Mesothelial cell of epicardium (in vitro differentiated cells): ENCODE measurements at places on chromosomes 3 and 15. TPM values are rescaled to one million over a fixed set of nuclear protein-coding genes. Genes with fewer than 3 reads are reported as not detected.

The VGLL3 gene
- 11.9 to 13.5 TPM (median 13.4 TPM) in 3 replicates for total RNA-seq

The TAGLN3 gene
- total RNA-seq: 0.60 to 1.8 TPM (median 1.4 TPM) in 3 replicates

The TRIM59 gene
- 20.1 to 23.0 TPM (median 21.1 TPM) in 3 replicates for total RNA-seq

The AMT gene
- total RNA-seq: 30.3 to 33.4 TPM (median 33.0 TPM) in 3 replicates

The OIP5 gene
- total RNA-seq: 5.3 to 5.9 TPM (median 5.6 TPM) in 3 replicates

The EPM2AIP1 gene
- total RNA-seq: 37.3 to 40.2 TPM (median 39.4 TPM) in 3 replicates

The NPRL2 gene
- 19.9 to 23.4 TPM (median 23.3 TPM) in 3 replicates for total RNA-seq

The POPDC2 gene
- total RNA-seq: 3.4 to 3.5 TPM (median 3.5 TPM) in 3 replicates

The PLAAT1 gene
- 1.7 to 2.7 TPM (median 2.1 TPM) in 3 replicates for total RNA-seq

The ALDH1L1 gene
- 1.0 to 1.6 TPM (median 1.2 TPM) in 3 replicates for total RNA-seq

GRCh38 chr3:29079358-29079757 lies 201.5 kb upstream of the RBMS3 start:
- H3K36me3 ChIP-seq: no peaks in the 10 kb centered on the region
- no peaks in the 10 kb centered on the region for H3K27me3 ChIP-seq
- no peak for DNase-seq

DNA sequence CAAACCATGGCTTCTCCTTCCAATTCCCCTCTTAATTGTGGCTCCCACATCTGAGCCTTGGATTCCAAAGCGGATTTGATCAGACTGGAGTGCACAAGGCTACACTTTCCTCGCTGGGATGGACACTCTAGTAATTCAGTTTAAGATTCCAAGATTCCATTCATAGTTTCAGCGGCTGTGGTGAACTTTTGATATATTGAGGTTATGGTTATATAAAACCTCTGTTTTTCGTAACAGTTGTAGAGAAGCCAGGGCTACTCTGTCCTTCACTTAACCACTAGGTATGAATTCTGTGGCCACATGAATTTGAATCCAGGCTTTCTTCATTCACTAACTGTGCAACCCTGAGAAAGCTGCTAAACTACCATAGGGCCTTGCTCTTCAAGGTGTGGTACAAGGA lies 67.9 kb upstream of the KY start:
- H3K27me3 ChIP-seq: peaks cover 31% of the 10 kb centered on the region
- H3K4me3 ChIP-seq: no peak overlapping the region
- H3K36me3 ChIP-seq: no peaks in the 10 kb centered on the region

DNA sequence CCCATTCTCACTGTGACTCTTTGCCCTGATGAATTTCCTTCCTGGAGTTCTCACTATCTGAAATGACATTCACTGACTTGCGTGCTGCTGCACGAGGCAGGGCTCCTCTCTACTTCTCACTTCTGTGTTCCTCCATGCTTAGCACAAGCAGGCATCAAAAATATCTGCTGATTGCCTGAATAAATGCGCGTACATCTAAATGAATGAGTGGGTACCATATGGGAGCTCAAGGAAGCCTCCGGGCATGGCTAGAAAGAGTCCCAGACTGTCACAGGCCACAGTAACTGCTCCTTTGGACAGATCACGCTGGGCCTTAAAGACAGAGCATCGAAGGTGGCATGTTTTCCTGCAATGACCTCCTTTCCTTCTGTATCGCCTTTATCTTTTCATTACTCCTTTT lies 31.6 kb downstream of the HCN4 start:
- no peaks in the 10 kb centered on the region for H3K4me1 ChIP-seq
- peaks cover 3% of the 10 kb centered on the region for H3K27me3 ChIP-seq
- no peaks in the 10 kb centered on the region for H3K36me3 ChIP-seq
- no peak for DNase-seq

DNA sequence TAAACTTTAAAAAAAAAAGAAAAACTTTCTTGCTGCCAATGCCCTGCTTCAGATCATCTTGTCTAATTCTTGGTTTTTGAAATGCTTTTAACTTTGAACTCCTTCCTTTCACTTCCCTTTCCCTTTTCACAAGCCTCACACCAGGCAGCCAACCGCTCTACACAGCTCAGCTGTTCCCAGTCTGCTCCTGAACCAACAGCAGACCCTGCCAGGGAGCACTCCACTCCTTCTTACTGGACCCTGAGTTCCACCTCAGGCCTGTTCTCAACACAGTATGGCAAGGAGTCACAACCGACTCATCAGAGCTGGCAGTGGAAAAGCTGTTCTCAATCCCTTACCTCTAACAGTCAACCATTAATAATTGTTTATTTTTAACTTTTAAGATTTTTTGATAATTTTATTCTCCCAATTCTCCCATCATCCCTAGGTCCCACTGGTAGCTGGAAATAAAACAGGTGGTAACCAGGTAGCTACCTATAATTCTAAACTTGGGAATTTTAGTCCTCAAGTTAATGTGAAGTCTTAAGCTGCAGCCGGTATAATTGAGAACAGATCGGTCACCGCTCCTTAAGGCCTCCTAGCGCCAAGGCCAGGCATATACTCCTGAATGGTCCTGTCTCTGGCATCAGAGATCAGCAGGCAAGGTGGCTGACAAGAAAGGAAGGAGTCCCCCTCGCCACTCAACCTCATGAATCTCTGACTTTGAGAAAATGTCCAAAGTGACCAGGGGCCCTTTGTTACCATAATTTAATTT lies 43.9 kb downstream of the BOC start:
- H3K4me1 ChIP-seq: peaks cover 16% of the 10 kb centered on the region
- no peak for DNase-seq
- H3K27ac ChIP-seq: peak overlapping the region; percentile 71
- H3K4me3 ChIP-seq: no peak overlapping the region
- H3K27me3 ChIP-seq: no peaks in the 10 kb centered on the region
- peaks cover 51% of the 10 kb centered on the region for H3K36me3 ChIP-seq

DNA sequence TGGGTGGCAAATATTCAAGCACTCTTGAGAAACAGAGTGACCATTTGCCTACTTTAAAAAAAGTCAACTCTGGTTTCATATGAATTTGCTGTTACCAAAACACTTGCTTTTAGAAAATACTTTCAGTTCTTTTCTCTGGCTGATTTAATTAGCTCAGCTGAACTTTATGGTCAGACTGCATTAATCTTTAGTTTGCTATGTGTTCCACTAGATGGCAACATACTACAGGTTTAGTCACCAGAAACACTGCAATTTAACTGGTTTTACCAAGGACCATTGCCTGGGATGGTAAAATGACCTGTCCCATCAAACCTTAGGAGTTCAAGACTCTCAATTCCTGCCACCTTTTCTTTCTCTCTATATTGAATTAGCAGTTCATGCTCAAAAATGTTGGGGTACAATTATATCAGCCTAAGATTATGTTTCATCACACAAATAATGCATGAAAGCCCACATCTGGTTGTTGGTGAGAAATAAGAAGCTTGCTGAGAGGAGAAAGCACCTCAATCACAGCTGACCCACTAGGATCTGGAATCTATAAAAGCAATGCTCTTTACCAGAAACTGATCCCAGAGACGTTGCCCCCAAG lies 14.2 kb downstream of the EIF4E3 start:
- no peak overlapping the region for H3K27ac ChIP-seq
- no peaks in the 10 kb centered on the region for H3K36me3 ChIP-seq
- H3K4me1 ChIP-seq: no peaks in the 10 kb centered on the region
- no peak overlapping the region for H3K4me3 ChIP-seq
- DNase-seq: no peak

GRCh38 chr3:181358562-181358961 lies 353.2 kb upstream of the SOX2 start:
- no peak overlapping the region for H3K27ac ChIP-seq
- H3K36me3 ChIP-seq: no peaks in the 10 kb centered on the region
- H3K4me1 ChIP-seq: no peaks in the 10 kb centered on the region
- no peak overlapping the region for H3K4me3 ChIP-seq
- H3K27me3 ChIP-seq: peaks cover 12% of the 10 kb centered on the region
- no peak for DNase-seq

DNA sequence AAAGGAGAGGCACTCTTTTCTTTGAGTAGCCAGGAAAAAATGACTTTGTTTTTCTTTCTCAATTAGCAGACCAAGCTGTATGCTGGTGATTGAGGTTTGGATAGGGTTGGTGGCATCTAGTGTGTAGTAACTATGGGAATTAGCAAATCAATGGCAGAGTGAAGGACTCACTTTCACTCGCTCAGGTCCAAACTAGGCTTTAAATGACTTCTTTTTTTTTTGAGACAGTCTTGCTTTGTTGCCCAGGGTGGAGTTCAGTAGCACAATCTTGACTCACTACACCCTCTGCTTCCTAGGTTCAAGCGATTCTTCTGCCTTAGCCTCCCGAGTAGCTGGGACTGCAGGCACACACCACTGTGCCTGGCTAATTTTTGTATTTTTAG lies 35.9 kb downstream of the PRKCI start:
- DNase-seq: no peak
- H3K4me1 ChIP-seq: no peaks in the 10 kb centered on the region
- no peak overlapping the region for H3K4me3 ChIP-seq
- H3K36me3 ChIP-seq: peaks cover 47% of the 10 kb centered on the region
- H3K27me3 ChIP-seq: no peaks in the 10 kb centered on the region

GRCh38 chr3:49899815-49900214 lies 3.9 kb downstream of the MST1R start:
- H3K27me3 ChIP-seq: no peaks in the 10 kb centered on the region
- peaks cover 3% of the 10 kb centered on the region for H3K4me1 ChIP-seq
- no peak overlapping the region for H3K4me3 ChIP-seq
- H3K27ac ChIP-seq: no peak overlapping the region
- DNase-seq: no peak

DNA sequence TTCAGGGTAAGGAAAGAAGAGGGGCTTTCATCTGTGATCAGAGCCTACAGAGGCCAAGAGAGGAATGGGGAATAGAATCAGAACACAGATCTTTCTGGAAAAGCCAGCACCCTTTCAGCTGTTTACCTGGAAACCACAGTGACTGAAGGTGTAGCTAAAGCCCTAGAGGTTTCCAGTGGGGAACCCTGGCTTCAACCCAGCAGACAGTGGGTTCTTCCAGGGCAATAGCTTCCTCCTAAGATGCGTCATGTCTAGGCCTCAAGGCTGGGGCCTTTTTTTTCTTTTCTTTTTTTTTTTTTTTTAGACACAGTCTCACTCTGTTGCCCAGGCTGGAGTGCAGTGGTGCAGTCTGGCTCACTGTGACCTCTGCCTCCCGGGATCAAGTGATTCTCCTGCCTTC lies 3.1 kb upstream of the CPNE9 start:
- peaks cover 31% of the 10 kb centered on the region for H3K27me3 ChIP-seq
- peaks cover 21% of the 10 kb centered on the region for H3K36me3 ChIP-seq
- H3K27ac ChIP-seq: no peak overlapping the region
- H3K4me1 ChIP-seq: peaks cover 8% of the 10 kb centered on the region
- no peak for DNase-seq

- H3K36me3 ChIP-seq: no peaks in the 10 kb centered on the region
- H3K27me3 ChIP-seq: no peaks in the 10 kb centered on the region
- H3K4me1 ChIP-seq: peaks cover 60% of the 10 kb centered on the region
- H3K4me3 ChIP-seq: peak overlapping the region; percentile 100
- no peak for DNase-seq
Observed at GRCh38 chr3:25428789-25429335, 799 bp downstream of the RARB start.

DNA sequence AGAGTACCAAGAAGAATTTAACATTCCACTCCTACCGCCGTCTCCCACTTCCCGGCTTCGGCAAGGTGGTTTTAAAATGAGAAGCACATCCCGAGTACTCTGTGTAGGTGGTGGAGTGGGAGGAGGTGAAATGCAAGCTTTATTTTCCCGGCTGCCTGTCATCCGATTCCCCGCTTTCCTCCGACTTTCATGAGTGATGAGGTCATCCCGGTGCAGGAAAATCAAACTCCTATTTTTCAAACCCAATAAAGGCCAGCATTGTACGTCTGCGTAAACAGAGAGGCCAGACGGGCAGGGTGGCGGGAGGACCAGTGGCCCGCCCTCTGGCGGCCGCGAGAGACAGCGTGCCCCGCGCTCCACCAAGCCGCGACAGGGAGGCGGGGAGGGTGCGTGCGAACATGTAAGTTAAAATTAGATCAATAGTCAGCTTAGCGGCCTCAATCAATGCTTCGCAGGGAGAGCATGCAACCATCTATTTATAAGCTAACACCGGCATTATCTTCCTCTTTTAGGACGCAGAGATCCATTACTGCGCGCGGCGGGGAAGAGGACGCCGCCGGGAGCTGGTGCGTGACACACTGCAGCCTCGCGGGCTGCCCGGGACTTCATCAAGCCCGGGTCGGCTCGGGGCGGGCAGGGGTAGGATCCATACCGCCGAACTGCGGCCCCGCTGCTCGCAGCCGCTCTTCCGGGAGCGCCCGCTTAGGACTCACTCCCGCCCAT lies 163.3 kb downstream of the CD47 start:
- H3K4me1 ChIP-seq: peaks cover 15% of the 10 kb centered on the region
- H3K4me3 ChIP-seq: peak overlapping the region; percentile 76
- H3K27me3 ChIP-seq: peaks cover 4% of the 10 kb centered on the region
- no peaks in the 10 kb centered on the region for H3K36me3 ChIP-seq
- peak; percentile 83 for DNase-seq
- H3K27ac ChIP-seq: peak overlapping the region; percentile 61

GRCh38 chr3:44000586-44000985 lies 241.1 kb upstream of the TOPAZ1 start:
- H3K27me3 ChIP-seq: peaks cover 88% of the 10 kb centered on the region
- H3K4me1 ChIP-seq: peaks cover 33% of the 10 kb centered on the region
- no peaks in the 10 kb centered on the region for H3K36me3 ChIP-seq
- H3K4me3 ChIP-seq: peak overlapping the region; percentile 14

DNA sequence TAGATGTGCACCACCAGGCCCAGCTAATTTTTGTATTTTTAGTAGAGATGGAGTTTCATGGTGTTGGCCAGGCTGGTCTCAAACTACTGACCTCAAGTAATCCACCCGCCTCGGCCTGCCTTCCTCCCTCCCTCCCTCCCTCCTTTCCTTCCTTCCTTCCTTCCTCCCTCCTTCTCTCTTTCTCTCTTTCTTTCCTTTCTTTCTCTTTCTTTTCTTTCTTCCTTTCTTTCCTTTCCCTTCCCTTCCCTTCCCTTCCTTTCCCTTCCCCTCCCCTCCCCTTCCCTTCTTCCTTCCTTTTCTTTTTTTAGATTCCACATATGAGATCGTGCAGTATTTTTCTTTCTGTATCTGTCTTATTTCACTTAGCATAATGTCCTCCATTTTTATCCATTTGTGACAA lies 81.3 kb downstream of the FAM81A start:
- DNase-seq: no peak
- no peaks in the 10 kb centered on the region for H3K36me3 ChIP-seq
- H3K27ac ChIP-seq: no peak overlapping the region
- no peaks in the 10 kb centered on the region for H3K27me3 ChIP-seq

GRCh38 chr3:88031642-88032077 lies 27.1 kb downstream of the CGGBP1 start:
- H3K4me3 ChIP-seq: peak overlapping the region; percentile 6
- H3K27ac ChIP-seq: peak overlapping the region; percentile 17
